ENCODE measurements at places on chromosomes 7 and 10.

DNA sequence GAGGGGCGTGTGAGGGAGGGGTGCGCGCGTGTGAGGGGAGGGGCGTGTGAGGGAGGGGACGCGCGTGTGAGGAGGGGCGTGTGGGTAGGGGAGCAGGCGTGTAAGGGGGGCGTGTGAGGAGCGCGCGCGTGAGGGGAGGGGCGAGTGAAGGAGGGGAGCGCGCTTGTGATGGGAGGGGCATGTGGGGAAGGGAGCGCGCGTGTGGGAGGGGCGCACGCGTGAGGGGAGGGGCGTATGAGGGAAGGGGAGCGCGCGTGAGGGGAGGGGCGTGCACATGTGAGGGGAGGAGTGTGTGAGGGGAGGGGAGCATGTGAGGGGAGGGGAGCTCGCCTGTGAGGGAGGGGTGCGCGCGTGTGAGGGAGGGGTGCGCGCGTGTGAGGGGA lies 19.1 kb downstream of the MXI1 start:
- peak; percentile 92 for DNase-seq

DNA sequence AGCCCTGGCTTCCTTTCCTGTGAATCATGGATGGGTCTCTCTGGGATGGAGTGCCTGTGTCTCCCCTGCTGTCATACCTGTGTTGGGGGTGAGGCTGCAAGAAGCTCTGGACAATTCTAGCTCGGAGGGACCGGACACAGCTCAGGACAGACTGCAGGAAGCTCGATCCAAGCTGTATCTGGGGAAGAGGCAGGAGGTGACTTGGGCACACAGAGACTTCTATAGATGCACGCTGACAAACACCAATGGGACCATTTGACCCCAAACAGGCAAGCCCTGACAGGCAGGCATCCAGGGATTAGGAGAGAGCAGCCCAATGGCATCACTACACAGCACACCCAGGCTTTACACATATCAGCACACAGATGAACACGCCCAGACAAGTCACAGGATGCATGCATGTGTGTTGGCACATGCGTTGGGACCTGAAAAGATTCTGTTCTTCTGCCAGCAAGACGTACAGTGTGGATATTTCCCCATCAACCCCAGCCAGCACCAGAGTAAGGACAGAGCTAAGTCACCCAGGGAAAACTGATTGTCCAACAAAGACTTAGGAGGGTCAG lies 4.5 kb downstream of the LLCFC1 start:
- DNase-seq: no peak

DNA sequence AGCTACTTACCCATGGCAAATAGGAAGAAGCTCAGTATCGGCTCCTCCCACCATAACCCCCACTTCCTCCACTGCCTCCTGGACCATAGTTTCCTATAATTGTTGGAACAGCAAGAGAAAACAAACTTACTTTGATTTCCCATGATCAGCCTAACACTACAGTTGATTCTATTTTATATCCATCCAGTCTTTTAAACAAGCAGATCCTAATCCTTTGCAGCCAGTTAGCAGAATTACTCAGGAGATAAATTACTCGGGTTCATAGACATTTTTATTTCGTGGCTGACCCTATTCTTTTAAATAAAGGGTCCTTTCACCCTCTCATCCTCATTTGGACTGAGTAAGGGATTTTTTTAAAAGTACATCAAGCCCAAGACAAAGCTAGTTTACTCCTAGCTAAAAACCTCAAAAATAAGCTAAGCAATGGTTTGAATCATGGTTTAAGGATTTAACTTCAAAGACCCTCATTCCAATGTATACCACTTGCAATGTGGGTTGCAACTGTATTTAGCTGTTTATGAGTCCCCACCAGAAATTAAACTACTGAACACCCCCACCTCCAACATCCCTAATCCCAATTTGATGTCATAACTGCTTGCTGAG lies 8.0 kb downstream of the HNRNPA2B1 start:
- no peak for DNase-seq

DNA sequence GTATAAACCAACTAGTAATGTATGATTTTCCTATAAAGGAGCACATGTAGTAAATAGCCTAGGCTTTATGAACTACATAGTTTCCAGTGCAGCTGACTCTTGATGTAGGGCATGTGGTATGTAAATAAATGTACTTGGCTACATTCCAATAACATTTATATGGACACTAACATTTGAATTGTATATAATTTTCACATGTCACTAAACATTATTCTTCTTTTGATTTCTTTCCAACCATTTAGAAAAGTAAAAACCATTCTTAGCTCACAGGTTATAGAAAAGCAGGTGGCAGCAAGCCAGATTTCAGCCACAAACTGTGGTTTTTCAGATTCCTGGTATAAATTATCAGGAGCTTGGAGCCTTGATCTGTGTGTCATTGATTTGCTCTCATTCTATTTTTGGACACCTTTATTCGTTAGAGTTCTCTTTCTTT lies 1182.0 kb downstream of the CNTNAP2 start:
- peak; percentile 23 for DNase-seq

DNA sequence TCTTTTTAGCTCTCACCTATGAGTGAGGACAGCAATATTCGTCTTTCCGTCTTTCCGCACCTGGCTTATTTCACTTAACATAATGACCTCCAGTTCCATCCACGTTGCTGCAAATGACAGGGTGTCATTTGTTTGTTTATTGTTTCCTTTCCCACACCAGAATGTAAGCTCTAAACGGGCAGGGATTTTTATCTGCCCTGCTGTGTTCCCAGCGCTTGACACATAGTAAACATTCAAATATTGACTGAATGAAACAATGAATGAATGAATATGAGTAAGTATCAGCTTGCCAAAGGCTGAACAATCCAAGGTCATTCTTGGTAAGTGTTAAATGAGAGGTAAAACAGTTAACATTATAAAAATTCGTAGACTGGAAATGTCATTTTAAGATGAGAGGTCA lies 12.8 kb downstream of the SH3PXD2A start:
- no peak for DNase-seq

DNA sequence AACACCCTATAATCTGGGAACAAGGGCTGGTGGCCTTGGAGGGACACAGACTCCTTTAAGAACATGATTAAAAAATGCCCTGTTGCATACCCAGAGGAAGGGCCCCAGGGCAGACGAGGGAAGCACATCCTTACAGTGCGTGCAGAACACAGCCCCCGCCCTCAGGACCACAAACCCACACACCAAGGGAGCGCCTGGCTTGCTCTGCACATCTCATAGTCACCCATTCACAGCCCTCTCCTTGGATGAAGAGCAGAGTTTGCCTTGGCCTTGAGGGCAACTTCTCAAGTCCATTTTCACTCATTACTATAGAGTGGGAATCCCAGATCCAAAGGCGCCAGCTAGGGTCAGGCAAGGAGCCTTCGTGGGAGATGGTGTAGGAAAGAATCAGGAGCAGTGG lies 6.3 kb upstream of the VSIR start:
- no peak for DNase-seq

DNA sequence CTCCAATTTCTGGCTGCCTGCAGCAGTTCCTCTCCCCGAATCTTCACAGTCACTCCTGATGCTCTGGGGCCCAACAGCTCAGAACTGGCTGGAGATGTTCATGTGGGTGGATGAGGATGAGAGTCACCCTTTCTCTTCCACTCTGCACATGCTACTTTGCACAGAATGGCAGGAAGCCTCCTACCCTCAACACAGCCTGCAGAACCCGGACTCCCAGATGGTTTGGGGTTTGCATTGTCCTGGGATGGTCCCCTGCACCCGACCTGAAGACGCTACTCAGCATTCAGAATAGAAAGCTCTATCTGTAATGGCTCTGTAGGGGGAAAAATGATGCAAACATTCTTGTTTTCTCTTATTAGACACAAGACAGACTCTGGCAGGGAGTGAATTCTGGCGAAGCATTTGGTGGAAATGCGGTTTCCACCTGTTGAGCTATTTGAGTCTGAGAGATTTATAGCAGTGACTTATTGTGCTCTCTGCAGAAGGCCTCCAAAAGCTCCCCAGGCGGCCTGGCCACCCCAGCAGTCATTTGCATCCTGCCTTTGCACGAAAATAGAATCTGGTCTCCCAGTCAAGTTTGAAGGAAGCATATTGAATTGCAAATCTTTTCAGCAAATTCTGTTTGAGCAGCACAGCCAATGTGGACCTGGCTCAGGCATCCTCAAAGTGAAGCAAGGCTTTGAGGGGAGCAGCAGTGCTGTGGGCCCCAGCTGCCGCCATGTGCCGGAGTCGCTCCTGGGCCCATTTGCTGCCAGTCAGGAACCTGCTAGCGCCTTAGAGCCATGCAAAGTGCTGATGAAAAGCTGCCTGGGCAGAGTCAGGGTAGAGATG lies 309.3 kb downstream of the TCERG1L start:
- DNase-seq: no peak

DNA sequence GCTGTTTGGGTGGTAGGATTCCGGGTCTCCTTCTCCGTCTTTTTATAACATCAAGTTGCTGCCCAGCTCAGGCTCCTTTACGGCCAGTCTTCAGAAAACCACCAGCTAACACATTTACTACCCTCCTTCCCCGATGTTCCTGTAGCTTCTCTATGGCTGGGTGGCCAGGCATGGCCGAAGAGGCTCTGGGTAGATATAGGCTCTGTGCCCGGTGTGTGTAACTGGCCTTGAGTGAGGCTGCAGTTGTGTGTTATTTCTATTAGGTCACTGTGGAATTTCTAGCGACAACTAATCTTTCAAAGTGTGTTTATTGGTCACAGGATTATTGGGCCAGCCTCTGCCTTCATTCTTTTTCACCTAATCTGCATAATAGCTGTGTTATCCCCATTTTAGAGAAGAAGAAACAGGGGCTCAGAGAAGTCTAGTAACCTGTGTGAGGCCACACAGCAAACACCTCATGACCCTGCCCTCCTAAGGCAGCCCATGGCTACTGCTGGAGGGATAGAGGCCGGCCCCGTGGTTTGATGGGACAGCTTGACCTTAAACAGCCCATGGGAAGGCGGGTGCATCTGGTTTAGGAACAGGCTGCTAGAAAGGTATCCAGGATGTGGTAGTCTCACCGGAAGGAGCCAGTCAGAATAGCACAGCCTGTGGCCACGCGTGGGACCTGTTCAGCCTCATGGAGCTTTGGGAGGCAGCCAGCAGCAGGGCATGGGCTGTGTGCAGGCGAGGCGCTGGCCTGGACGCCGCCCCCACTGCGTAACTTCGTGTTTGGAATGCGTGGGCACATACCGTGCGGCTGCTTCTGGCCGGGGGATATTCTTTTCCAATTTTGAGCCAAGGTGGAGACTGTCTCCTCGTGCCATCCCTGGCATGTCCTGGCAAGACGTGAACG lies 29.7 kb downstream of the HTRA1 start:
- peak; percentile 61 for DNase-seq

DNA sequence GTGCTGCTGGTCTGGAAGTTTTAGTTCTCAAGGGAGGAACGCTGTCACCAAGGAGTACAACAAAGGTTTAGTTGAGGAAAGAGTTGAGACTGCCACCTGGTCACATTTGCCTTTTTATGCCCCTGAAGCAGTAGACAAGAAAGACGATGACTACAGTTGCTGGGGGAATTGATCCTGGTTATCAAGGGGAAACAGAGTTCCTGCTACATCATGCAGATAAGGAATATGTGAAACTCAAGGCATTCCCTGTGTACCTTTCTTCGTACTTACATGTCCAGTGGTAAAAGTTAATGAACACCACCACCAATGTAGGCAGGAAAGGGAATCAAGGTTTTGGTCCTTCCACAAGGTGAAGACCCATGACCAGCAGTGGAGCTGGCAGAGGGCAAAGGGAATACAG lies 31.8 kb downstream of the SLC35B4 start:
- DNase-seq: no peak

DNA sequence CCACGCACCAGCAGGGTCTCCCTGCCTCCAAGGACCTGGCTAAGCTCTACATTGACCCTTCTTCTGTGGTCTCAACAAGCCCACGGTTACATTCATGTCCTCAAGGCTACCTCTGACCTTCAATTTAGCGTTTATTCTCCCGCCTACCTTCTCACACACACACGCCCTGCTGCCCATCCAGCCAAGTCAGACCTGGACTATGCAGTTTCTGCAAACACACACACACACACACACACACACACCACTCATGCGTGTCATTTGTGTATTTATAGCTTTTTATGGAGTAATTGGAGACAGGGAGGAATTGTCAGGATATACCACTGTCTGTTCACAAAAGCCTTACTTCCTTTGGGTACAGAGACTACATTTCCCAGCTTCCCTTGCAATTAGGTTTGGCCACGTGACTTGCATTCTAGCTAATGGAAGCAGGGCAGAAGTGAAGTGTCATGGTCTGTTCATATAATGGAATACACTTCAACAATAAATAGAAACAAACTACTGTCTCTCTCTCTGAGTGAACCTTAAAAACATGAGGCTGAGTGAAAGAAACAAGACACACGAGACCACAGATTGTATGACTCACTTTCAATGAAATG lies 53.8 kb upstream of the CPXM2 start:
- DNase-seq: peak; percentile 74

- DNase-seq: no peak
Measured at GRCh38 chr7:106979551-106980357, 64.8 kb upstream of the PRKAR2B start.

- no peak for DNase-seq
Measured at GRCh38 chr7:5607951-5608656, 173.4 kb downstream of the RNF216 start.

- no peak for DNase-seq
Measured at GRCh38 chr7:106193661-106194060, 81.5 kb upstream of the SYPL1 start.

- DNase-seq: peak; percentile 79
Measured at GRCh38 chr7:901388-902154, 25.2 kb downstream of the GET4 start.
